ENCODE measurements at places on chromosomes 7 and 10.

DNA sequence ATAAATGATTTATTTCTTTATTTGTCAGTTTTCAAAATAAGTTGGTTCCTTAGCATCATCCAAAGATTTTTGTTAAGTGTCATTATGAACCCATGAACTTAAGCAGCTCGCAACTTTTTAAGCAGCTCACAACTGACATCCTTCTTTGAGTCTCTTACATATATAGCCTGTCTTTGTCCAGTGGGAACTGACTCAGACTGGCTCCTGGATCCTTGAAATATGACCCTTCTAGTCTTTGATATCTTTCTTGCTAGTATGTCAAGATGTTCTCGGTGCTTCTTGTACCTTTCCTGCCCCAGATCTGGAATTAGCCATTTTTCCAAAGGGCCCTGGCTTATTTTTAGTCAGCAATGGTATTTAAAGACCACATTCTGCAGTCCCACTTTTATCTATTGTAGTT, 53.9 kb upstream of the ARID5B start:
- DNase-seq, result no peak

GRCh38 chr7:156656598-156656997, 16.0 kb downstream of the RNF32 start:
- no peak for DNase-seq

DNA sequence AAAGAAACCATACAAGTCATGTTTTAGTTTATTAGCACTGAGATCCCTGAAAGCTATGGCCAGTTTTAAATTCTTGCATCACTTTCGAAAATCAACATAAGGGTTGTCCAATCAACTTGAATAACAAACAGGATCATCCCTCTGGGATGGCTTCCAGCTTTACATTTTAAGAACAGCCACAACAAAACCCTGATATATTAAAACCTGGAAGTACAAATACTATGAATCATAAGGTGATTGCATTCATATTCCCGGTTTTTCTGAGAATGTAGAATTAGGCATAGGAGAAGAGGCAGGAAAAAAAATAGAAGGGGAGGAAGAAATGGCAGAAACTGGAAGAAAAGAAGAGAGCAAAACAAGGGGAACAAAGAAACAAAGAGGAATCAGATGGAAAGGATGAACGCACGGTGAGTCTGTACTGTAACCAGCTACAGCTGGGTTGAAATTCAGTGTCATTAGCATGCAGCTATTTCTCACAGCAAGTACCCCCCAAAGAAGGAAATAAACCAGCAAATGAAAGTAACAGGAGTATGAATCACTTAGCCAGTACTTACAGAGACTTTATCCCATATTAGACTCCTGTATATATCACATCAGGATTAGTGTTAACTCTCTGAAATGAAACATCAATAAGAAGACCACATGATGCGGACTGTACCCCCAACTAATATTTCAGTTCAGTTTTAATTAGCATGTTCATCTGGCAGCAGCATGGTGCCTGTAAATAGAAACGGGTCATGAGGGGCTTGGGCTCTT, 301.3 kb downstream of the RNLS start:
- no peak for DNase-seq

DNA sequence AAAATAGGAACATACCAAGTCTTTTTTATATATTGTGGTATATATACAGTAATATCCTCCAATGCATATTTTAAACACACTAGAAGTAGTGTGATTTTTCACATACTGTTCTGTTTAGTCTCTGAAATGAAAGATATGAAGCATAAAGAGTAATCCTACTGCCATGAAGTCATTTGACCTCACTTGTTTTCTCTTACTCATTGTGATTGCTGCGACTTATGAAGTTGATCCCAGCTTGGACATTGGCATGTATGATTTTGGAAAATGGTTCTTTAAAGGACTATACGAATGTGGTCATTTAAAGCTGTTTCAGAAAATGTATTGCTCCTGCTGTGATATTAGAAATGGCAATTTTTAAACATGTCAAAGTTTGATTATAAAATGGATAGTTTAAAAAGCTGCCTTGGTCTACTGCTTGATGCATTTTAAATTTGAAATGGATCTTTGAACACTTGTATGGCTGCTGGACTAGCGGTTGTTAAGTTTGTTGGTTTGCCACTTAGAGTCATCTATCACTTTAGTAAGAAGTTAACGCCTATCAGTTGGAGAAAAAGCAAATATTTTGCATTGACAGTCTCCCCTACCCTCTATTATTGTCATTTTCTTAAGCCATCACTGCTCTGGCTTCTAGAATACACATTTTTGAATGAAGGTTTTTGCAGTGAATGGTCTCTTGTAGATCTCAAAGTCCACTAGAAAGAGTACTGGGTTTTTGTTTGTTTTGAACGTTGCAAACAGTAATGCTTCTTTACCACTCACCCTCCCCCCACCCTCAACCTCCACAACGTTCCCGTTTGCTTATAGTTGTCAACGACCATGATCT, 881 bp upstream of the PCGF5 start:
- DNase-seq, result no peak

GRCh38 chr10:54900584-54900983, 99.6 kb upstream of the PCDH15 start:
- DNase-seq, result no peak

DNA sequence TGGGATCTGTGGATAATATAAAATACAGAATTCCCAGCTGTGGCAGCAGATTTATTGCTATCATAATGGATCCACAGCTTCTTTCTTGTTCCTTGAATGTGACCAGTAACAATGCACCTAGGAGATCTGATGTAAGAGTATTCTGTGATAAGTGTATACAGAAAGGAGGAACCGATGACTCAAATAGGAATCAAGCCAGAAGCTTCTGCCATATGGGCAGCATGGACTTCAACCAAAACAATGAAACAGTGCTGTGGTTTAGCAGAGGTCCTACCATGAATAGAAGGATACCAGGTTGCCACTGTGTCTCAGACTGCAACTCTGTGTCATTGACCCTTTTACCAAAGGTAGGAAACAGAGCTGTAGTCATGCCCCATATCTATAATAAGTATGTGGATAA, 81.8 kb downstream of the PTPRZ1 start:
- DNase-seq, result no peak

- DNase-seq, result no peak
Observed at GRCh38 chr10:114404171-114405010, at the start of gene AFAP1L2. TSS of gene AFAP1L2 (minus strand) at chr10:114404502. CDS start at chr10:114404455, 47 bp downstream.

DNA sequence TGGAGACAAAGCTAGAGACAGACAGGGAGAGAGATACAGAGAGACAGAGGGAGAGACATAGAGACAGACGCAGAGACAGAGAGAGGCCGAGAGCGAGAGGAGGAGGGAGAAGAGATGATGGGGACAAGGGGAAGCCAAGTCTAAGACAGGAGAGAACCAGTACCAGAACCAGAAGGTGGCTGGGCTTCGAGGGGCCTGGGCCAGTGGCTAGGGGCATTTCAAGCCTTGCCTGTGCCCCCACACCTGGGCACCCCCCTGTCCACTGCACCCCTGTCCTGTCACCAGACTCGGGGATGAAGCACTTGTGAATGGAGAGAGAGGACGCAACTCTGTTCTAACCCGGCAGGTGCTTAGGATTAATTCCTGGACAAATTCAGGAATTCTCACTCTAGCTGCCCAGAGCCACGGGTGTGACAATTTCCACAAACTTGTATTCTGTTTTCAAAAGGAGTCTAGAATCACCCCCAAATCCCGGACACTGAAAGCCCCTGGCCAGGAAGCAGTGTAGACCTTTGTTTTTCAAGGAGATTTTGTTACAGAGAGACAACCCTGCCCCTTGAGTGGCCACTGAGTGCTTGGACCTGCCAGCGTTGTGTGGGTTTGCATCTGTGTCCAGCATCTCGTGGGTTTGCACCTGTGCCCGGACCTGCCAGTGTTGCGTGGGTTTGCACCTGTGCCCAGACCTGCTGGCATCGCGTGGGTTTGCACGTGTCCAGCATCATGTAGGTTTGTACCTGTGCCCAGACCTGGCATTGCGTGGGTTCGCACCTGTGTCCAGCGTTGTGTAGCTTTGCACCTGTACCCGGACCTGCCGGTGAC, 157.3 kb downstream of the WDR37 start:
- DNase-seq, result no peak

DNA sequence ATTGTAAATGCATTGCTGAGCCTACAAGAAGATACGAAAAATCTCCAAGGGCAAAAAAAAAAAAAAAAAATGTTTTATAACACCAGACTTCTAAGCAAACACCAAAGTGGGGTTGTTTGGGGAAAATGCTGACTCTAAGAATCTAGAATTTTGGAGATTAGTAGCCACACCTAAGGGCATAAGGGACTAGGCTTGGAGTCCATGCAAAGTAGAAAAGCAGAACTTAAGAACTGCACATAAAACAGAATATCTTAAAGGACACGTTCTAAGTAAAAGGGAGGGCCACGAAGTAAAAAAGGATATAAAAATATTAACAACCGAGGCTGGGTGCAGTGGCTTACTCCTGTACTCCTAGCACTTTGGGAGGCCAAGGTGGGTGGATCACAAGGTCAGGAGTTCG, 269.8 kb upstream of the AUTS2 start:
- no peak for DNase-seq

- no peak for DNase-seq
Observed at GRCh38 chr10:13184730-13185514, 23.6 kb downstream of the MCM10 start.

DNA sequence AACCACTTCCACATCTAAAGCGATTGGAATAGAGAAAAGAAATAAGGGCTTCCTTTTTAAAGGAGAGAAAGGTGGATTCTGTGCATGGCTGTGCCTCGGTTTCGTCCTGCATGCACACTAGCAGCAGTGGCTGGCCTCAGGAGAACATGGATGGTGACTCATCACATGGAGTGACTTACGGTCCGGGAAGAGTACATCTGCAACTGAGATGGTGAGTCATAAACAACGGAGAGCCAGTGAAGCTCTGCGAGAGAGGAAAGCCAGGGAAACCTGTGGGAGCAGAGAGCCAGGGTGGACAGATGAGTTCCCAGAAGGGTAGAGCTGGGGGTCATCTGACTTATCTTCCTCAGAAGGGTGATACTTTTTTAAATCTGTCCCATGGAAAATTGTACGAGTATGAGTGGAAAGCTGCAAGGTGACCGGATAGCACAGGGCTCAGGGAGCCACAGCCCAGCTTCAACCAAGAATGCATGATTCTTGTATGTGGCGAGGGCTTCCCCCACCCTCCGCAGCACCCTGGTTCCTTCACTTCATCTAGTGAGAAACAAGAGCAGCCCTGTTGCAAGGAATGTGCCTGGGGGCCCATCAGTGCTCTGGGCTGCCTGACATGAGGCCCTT, 259.1 kb downstream of the KLF6 start:
- DNase-seq, result no peak

DNA sequence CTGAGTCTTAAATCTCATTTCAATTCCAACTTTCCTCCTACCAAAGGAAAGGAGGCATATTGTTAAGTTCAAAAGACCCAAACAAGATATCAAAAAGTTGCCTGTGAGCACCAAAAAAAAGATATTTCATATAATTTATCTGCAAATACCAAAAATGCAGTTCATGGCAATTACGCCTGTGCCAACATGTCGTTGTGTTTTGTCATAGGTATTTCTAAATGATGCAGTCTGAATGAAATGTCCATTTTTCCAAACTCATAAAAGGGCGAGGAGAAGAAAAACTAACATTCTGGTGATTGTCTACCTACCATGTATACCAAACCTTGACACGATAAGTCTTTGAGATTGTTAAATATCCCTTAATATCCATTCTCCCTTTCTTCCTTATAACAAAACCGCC, 109.8 kb downstream of the SGMS1 start:
- no peak for DNase-seq

- DNase-seq, result no peak
Observed at GRCh38 chr7:28497009-28497408, 84.7 kb downstream of the CREB5 start.

DNA sequence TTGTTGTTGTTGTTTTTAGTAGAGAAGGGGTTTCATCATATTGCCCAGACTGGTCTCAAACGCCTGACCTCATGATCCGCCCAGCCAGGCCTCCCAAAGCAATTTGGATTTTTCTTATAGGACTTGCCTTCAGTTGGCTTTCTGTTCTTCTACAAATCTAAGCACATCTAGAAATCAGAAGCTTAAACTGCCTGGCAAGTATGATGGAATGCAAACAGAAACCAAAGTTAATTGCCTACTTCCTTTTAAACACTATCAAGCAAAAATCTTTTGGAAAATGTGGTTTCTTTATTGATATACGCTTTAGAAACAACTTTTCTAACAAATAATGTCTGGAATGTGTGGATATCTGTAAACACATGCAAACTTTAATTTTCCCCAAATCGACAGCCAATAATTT, 64.9 kb downstream of the USP6NL start:
- no peak for DNase-seq

GRCh38 chr10:110679486-110680272, 35.5 kb downstream of the RBM20 start:
- DNase-seq, result no peak

DNA sequence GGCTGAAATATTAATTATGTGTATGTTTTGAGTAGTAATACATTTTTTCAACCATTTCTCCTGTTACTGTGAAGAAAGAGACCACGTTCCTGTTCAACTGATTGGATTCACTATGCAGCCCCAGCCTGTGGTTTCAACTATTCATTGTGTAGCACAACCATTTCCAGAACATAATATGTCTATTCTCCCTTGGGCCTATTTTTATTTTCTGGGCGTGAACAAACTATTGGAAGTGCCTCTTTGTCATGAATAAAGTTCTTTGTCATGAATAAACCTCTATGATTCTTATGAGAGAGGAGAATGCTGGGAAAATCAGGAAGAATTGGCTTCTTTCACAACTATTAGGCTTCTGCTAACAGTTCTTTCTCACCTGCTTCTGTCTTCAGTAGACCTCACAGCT, 152.4 kb downstream of the GNAT3 start:
- no peak for DNase-seq

DNA sequence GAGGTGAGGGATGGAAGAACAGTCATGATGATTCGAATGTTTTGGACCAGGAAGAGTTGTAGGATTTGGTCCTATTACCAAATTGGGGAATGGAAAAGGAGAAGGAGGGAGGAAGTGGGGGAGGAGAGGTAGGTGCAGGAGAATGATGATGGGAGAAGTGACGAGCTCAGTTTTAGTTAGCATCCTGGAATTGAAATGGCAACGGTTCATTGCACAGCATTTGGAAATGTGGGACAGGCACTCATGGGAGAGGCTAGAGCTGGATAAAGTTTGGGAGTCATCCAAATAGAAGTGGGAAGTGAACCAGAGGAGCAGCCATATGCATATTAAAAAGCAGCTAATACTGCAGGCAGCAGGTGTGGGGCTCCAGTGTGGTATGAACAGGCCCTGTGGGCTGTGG, 253.6 kb downstream of the SORCS3 start:
- DNase-seq, result no peak

DNA sequence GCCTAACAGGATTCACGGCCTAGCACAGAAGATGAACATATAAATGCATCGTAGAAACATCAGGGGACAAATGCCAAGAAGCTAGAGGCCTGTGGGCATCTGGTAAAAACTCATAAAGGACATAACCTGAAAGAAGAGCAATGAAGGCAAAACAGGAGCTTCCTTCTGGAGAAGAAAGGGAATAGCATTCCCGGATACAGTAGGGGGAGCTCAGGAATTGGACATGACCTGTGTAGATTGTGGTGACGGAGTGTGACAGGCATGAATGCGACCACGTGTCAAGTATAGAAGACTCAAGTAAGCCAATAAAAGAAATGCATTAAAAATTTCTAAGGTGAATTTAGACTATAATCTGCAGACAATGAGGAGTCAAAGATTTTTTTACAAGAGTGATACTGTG, 270.1 kb downstream of the AGMO start:
- DNase-seq, result no peak

All from activated CD4-positive, alpha-beta T cell treated with anti-CD3 and anti-CD28 coated beads, Interleukin-2, amount 50 U/mL, for 24 hours (primary cell).